ENCODE measurements at places on chromosomes 7 and 10.

- peak; percentile 58 for DNase-seq
Measured at GRCh38 chr10:1102416-1102815, 46.2 kb downstream of the WDR37 start.

- DNase-seq, result peak; percentile 16
Measured at GRCh38 chr10:97427571-97428179, 1.7 kb downstream of the PGAM1 start.

DNA sequence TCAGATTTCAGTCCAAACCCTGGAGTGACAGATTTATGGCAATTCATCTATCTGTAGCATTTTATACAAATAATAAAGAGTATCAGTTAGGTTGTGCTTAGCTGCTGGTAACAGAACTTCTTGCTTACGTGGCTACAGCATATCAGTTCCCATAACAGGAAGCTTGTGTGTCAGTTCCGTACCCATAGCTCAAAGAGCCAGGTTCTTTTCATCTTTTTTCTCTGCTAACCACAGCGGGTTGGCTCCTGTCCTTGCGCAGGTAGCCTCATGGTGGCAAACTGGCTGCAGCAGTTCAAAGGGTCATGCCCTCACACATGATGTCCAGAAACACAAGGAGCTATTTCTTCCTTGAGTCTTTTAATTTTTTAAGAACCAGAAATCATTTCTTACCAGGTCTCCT is 1041.8 kb downstream of the GATA3 start:
- DNase-seq, result no peak

DNA sequence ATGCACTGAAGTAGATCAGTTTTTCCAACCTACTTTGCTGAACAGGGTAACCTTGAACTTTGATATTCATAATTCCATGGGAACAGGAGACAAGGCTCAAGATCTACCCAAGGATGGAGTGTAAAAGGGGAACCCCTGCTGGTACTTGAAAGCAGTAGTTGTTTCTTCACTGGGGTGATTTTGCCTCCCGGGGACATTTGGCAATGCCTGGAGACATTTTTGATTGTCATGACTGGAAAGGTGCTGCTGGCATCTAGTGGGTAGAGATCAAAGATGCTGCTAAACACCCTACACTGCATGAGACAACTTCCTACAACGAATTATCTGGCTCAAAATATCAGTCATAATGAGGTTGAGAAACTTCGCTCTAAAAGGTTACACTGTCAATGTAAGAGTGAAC is 214.8 kb upstream of the CTBP2 start:
- no peak for DNase-seq

- DNase-seq, result no peak
Measured at GRCh38 chr10:15579605-15580004, 140.1 kb downstream of the ITGA8 start.

Measured in inflammatory macrophage (primary cell).